Stimulated activated CD8-positive, alpha-beta memory T cell treated with anti-CD3 and anti-CD28 coated beads, Interleukin-15, amount 100 ng/mL, for 1 hour (primary cell): ENCODE measurements at places on chromosomes 12 and 14.
A peak's percentile ranks its signal among the peaks of the same experiment; 100 is the strongest.

DNA sequence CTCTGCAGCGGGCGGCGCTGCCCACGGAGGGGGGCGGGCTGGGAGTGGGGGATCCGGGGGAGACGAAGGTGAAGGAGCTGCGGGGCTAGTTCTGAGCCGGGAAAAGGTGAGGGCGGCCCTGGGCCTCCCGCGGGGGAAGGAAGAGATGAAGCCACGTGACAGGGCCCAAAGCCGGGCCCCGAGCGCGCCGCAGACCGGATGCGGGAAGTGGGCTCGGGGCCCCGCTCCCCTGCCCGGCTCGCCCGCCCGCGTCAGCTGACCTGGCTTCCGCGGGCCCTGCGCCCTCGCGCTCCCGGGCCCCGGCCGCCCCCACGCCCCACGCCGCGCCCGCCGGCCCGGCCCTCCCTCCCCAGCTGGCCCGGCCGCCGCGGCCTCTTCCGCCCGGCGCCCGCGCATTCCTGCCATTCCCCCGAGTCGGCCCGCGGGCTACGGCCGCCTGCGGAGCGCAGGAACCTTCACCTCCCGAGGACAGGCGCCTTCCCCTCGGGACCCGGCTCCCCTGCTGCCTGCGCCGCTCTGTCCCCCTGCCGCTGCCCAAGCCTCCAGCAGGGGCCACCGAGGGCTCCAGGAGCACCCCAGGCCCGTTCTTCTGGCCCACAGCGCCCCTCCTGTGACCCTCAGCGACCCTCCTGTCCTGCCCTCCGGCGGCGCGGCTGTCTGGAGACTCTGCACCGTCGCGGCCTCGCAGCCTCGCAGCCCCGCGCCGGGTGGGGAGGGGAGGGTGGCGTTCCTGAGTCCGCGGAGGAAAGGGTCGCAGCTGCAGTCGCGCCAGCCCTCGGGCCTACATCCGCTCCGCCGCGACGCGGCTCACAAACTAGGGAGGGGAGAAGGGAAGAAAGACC, 20.4 kb downstream of the NINJ2 start:
- peak; percentile 41 for DNase-seq

DNA sequence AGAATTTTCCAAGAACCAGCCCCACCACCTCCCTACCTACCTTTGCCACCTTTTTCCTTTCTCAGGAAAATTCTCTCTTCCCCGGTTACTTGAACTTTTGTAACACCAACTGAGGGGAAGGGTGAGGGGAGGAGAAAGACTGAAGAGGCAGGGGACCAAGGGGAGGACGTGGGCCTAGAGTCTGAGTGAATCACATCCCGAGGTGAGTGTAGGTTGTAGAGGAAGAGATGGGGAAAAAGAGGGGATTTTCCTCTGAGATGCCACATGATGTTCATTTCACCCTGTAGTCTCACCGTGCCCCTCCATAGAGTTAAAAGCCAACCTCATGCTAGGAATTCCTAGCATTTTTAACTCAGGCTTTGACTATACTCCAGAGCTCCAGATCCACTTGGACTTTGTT, 311.8 kb downstream of the RPAP3 start:
- DNase-seq, result no peak

GRCh38 chr12:58847901-58848600, 72.3 kb downstream of the LRIG3 start:
- DNase-seq, result no peak

GRCh38 chr12:101021911-101022388, 188.1 kb downstream of the SLC5A8 start:
- DNase-seq, result no peak

DNA sequence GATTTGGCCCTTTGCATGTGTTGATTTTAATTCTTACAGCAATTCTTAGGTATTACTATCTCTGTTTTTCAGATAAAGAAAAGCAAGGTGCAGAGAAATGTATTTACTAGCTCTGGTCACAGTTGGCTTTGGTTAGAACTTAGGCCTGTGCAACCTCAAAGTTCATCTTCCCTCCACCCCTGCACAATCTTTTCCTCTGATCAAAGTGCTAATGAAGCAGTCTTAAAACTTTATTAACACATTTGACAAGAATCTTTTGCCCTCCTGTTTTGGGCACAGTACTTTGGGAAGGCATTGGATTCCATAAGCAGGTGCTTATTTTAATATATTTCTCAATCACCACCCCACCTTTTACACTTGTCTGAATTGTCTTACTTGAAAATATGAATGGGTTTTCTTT, 2.7 kb downstream of the IRAK4 start:
- DNase-seq, result no peak
